ENCODE measurements at places on chromosomes 5 and 9.

DNA sequence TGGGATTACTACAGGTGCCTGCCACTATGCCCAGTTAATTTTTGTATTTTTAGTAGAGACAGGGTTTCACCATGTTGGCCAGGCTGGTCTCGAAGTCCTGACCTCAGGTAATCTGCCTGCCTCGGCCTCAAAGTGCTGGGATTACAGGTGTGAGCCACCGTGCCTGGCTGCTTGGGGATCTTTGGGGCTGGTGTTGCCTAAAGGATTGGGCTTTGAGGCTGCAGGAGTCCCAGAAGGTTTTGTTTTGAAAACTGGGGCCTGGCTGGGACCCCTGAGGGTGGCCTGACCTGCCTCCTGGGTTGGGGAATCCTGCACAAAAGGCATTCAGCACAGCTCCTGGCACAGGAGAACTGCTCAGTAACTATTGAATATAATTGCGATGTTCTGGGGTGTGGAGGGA lies 25.1 kb upstream of the SHB start:
- DNase-seq = no peak

GRCh38 chr5:149141224-149141956 lies at the start of gene ABLIM3:
ABLIM3 (plus strand) TSS chr5:149141493; CDS start chr5:149142096, 603 bp downstream.
- peak; percentile 68 for DNase-seq

GRCh38 chr5:72647806-72648205 lies 140.6 kb upstream of the ZNF366 start:
- DNase-seq = no peak

DNA sequence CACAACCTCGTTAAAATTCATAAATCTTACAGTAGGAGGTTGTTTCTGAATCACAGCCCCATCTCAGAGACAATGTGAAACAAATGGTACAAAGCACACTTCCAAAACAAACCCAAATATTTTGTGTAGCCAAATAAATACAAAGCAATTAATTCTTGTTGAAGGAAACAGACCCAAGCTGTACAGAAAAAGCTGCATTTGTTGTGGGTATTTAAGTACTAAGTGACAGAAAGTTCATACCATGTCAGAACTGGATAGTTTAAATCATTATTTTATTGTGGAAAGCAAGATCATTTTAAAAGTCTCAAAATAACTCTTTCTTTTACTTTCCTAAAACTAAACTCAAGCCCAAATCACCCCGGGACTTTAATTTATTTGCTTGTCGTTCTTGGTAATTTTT lies 570.7 kb downstream of the ELAVL2 start:
- DNase-seq = no peak

DNA sequence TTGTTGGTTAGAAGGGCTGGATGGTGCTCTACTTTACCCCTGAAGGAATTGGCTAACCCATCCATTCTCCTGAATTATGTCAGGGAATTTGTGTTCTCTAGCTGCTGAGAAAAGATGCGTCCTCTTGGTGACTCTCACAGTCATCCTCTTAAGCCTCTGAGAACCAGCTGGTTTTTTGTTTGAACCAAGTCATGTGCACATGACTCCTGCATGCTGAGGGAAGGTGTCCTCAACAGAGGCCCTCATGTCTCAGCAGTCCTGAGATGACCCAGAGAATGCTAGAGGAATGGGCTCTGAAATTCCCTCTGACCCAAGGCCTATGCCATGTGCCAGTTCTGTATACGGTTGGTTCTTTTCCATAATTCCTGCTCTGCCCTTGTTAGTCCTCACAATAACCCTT lies 10.4 kb upstream of the C5orf63 start:
- DNase-seq = no peak

- no peak for DNase-seq
Observed at GRCh38 chr5:14173377-14174229, 30.5 kb downstream of the TRIO start.

GRCh38 chr5:116593340-116593739 lies 18.7 kb upstream of the SEMA6A start:
- no peak for DNase-seq

GRCh38 chr9:114878879-114879564 lies 51.4 kb downstream of the TNFSF8 start:
- DNase-seq = no peak

- DNase-seq = no peak
Observed at GRCh38 chr5:138605254-138605972, 30.2 kb upstream of the HSPA9 start.

GRCh38 chr5:1651971-1652872 lies 128.5 kb upstream of the LPCAT1 start:
- no peak for DNase-seq

- no peak for DNase-seq
Observed at GRCh38 chr5:94375801-94376200, 242.6 kb downstream of the KIAA0825 start.

GRCh38 chr5:161078793-161079192 lies 226.8 kb upstream of the ATP10B start:
- DNase-seq = no peak

GRCh38 chr5:66241136-66241825 lies 97.2 kb downstream of the SREK1 start:
- DNase-seq = no peak

DNA sequence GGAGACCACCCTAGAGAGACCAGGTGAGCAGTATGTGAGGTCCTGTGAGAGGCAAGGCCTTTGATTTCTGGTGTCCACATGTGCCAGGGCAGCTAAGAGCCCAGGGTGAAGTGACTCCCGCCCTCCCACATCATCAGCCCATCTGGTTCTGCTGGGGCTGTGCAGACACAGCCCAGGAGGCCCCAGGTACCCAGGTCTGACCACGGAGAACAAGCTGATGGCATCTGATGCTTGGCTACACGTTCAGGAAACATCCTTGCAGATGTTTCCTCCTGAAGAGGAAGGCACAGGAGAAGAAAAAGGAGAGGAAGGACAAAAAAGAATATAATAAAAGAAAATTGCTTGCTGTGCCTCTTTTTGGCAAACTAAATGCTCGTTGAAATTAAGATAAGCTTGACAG lies 225.8 kb downstream of the PAX5 start:
- no peak for DNase-seq

DNA sequence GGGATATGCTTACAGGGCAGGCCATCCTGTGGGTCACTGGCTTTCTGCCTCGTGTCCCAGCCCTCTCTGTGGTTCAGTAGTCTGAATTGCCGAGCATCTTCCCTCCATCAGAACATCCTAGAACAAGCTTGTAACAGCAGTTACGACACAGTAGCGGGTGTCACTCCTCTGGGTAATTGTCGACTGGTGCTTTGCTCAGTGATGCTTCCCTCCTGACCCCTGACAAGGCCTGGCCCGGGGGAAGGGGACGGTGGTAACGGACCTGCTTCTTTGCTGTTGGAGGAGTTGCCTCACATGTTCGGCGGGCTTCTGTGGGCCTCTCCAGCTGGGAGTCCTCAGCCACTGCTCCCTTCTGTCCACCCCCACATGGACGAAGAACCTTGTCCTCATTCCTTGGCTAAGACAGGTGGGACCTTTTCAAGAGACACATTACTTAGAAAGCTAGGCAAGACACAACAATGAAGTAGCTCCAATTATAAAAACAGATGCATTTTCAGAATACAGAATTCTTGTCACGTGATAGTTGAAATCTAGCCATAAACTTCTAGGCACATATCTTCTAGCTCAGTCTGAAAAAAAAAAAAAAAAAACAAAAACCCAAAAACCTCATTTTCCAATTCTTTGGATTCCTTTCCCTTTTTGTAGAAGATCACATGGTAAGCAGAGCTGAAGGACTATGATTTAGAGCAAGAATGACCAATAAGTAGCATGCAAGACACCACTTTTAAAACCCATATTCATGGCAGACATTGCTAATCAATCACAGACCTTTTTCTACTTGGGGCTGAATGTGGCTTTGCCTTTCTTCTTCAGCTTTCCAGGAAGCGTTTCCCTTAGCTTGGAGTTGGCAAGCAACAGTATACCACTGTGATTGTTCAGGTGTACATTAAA lies 25.0 kb downstream of the HMCN2 start:
- DNase-seq = no peak

GRCh38 chr5:119302449-119302848 lies 53.4 kb upstream of the TNFAIP8 start:
- DNase-seq = no peak

- DNase-seq = no peak
Observed at GRCh38 chr5:95770830-95771708, 39.9 kb downstream of the RHOBTB3 start.

DNA sequence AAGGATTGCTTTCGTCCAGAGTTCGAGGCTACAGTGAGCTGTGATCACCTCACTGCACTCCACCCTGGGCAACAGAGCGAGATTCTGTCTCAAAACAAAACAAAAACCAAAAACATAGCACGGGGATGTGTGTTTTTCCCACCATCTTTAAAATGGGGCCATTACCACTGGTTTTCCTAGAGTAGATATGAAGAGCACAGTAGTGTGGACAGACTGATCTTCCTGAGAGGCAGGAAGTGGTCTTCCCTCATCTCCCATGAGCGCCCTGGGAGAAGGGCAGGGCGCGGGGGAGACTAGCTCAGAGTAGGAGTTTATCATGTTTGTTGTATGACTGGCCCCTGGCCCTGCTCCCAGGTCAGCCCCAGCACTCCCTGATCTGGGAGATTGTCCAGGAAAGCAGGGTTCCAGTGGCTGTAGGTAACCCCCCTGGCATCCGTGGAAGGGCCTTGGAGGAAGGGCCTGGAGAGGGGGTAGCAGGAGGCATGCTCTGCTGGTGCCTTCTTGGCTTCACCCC lies 2.3 kb downstream of the SUSD3 start:
- no peak for DNase-seq

DNA sequence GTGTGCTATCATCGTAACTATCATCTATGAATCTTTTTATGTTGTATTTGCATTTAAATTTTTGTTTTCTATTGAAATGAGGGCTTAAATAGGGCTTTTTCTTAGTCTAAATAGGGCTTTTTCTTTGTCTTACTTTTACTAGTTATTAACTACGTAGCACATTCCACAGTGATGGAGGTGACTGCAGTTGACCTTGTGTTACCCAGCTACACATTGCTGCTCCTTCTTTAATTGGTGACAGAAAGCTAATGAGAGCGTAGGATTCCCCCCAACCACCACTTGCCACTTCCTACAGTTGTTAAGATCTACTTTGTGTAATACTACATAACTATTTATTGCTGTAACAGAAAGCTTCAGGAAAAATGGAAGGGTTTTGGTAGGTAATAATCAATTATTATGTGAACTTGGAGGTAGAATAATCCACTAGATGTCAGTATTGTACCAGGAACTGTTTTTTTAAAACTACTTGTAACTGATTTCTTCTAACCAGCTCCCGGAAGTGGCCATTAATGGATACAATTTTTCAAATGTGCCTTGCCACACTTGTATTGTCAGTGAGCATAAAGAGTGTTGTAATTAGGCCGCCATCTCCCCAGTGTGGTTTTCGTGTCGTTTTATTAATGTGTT lies 18.0 kb downstream of the MTRR start:
- no peak for DNase-seq

GRCh38 chr9:72322678-72323077 lies 42.3 kb downstream of the ZFAND5 start:
- DNase-seq = no peak

- DNase-seq = no peak
Observed at GRCh38 chr5:143413958-143414669, 10.6 kb upstream of the NR3C1 start.

- no peak for DNase-seq
Observed at GRCh38 chr9:2634153-2634552, 12.6 kb downstream of the VLDLR start.

DNA sequence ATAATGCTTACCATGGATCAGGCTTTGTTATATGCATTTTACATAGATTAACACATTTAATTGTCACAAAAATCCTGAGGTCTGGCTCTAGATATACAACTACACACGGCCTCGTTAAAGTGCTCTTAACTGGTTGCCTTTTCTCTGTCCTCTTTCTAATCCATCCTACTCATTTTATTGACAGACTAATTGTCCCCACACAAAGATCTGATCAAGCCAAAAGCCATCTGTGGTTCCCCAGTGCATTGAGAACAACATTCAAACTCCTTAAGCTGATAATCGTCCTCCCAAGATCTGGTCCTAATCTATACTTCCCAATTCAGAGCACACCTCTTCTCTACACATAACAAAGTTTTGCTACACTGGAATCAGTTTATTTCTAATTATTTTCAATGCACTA lies 23.9 kb upstream of the PPP2R2B start:
- no peak for DNase-seq

DNA sequence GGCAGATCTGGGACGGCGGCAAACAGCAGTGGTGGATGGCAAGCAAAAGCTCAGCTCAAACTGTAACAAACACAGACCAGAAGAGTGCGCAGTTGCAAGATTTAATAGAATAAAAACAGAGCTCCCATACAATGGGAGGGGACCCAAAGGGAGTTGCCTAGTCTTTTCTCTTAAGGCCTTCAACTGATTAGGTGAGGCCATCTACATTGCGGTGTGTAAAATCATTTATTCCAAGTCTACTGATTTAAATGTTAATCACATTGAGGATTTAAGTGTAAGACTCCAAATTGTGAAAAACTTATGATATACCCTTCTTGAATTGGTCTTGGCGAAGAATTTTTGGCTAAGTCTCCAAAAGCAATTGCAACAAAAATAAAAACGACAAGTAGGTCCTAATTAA lies 21.6 kb upstream of the C1QTNF3 start:
- no peak for DNase-seq

DNA sequence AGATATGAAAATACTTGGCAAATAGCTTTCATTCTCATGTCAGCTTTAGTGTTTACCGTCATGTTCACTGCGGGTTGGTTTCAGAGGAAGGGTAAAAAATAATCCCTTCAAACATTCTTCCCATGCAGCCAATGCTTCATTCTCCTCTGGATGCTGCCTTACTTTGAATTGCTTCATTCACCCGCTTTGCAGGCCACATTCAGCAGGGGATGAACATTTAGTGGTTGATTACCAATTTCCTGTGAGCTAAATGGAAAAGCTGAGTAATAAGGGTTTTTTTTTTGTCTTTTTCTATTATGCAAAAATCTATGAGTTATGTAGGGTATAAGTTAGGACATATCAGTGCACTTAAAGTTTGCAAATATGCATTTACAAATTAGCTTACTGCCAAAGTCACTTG lies 96.3 kb upstream of the MEF2C start:
- no peak for DNase-seq

- DNase-seq = no peak
Observed at GRCh38 chr9:23341346-23341745, 484.7 kb downstream of the ELAVL2 start.

- no peak for DNase-seq
Observed at GRCh38 chr5:74404574-74405508, 235.7 kb downstream of the ENC1 start.

DNA sequence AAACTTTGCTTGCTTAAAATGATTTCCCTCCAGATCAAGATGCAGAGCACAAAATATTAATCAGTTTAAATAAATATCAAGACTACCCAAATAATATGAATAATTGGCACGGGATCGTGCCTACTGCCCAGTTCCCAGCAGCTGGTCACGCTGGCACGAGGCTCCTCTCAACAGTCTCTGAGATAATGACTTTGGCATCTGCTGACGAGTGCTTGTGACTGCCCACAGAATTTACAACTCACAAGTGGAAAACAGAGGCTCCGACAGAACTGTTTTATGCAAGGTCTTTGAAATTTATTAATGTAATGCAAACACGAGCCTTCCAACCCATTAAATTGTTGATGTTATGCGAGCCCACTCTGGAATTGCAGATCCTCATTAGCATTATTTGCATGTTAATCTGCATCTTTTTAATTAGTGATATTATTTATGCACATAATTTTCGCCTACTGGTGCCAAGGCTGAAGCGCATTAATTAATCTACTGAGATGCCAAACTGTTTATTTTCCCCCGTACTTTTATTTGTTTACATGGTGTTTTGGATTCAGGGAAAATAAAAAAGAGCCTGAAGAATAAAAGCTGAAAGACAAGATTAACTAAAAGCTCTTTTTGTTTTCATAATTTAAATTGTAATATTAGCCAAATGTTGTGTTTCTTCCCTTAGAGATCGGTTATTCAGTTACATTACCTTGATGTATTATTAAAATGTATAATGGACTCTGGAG lies 369.3 kb upstream of the IRX1 start:
- no peak for DNase-seq
